NCI-H2081 treated with DMSO at 0.1 percent for 48 hours (cell line): ENCODE measurements at places on chromosomes 1 and 21.

GRCh38 chr1:24047110-24047477 is 64.8 kb downstream of the MYOM3 start:
- DNase-seq, result no peak

GRCh38 chr1:1758692-1759455 is 19.4 kb downstream of the NADK start:
- no peak for DNase-seq

GRCh38 chr1:77385551-77385950 is 103.7 kb downstream of the AK5 start:
- DNase-seq, result no peak

DNA sequence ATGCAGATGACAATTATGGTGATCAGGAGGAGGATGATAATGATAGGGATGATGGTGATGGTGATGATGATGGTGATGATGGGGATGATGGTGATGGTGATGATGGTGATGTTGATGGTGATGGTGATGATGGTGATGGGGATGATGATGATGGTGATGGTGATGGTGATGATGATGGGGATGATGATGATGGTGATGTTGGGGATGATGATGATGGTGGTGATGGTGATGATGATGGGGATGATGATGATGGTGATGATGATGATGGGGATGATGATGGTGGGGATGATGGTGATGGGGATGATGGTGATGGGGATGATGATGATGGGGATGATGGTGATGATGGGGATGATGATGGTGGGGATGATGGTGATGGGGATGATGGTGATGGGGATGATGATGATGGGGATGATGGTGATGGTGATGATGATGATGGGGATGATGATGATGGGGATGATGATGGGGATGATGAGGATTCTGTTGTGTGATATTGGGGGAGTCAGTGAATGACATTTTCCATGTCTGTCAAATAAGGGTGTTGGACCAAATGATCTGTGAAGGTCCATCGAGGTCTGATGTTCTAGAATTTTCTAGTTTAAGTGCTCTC is 65.6 kb upstream of the RPL11 start:
- DNase-seq, result no peak

DNA sequence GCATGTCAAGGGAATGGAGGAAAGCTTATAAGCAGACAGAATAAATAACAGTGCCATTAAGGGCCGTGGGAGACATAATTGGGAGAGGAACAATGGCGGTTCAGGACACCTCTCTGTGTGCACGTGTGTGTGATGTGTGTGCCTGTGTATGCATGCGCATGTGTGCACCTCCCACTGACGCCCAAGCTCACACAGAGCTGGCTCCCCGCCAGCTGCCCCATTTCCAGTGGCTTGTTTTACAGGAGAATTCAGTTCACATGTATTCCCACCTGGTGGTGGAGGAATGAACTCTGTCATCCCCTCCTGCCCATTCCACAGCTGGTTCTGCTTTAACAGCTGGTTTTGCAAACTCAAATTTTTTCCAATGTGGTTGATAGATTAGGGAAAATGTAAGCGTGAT is 262.2 kb downstream of the AJAP1 start:
- DNase-seq, result no peak

- DNase-seq, result no peak
Measured at GRCh38 chr1:22930240-22930912, 42.3 kb downstream of the LACTBL1 start.

DNA sequence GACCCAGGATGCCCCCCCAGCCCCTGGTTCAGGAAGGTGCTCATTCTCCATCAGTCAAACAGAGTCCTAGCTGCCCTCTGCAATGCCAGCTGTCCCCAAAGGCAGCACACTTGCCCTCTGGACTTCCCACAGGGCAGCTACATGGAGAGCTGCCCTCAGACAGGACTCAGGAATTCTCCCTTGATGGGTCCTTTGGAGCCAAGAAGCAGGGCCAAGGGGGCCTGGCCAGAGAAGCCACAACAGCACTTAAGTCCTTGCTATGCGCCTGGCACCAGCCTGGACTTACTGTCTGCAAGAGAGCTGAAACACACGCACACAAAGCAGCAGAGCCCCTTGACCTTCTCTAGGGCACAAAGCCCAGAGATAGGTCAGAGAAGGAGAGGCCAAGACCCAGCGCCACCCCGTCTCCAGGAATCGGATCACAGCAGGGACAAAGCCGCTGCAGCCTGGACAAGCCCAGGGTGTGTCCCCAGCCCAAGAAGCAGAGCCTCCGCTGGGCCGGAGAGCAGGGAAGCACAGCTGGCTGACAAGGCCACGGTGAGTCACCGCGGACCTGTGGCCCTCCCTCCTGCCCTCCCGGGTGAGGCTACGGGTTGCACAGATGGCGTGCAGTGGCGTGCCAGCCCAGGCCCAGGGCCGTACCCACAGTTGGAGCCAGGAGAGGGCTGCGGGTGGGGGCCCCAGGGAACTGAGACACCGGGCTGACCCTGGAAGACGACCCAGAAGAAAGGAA is 1.7 kb downstream of the WNT9A start:
- no peak for DNase-seq

- no peak for DNase-seq
Measured at GRCh38 chr1:12712076-12712475, 3.8 kb upstream of the AADACL3 start.

DNA sequence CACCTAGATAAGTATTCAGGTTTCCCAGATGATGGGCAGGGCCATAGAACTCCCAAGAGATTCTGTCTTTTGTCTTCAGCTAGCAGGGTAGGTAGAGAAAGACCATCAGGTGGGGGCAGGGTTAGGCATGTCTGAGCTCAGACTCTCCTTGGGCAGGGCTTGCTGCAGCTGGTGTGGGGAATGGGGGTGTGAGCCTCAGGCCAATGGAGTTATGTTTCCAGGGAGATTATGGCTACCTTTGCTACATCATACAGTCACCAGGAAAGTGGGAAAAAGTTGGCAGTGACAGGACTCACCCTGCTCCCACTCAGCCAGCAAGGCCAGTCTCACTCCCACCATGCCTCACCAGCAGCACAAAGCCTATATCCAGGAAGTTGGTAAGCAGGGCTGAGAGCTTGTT is 77.8 kb downstream of the DRAM2 start:
- no peak for DNase-seq

- no peak for DNase-seq
Measured at GRCh38 chr1:196144588-196144987, 463.7 kb downstream of the KCNT2 start.

GRCh38 chr1:175477786-175478185 is 265.6 kb downstream of the TNR start:
- DNase-seq, result no peak

DNA sequence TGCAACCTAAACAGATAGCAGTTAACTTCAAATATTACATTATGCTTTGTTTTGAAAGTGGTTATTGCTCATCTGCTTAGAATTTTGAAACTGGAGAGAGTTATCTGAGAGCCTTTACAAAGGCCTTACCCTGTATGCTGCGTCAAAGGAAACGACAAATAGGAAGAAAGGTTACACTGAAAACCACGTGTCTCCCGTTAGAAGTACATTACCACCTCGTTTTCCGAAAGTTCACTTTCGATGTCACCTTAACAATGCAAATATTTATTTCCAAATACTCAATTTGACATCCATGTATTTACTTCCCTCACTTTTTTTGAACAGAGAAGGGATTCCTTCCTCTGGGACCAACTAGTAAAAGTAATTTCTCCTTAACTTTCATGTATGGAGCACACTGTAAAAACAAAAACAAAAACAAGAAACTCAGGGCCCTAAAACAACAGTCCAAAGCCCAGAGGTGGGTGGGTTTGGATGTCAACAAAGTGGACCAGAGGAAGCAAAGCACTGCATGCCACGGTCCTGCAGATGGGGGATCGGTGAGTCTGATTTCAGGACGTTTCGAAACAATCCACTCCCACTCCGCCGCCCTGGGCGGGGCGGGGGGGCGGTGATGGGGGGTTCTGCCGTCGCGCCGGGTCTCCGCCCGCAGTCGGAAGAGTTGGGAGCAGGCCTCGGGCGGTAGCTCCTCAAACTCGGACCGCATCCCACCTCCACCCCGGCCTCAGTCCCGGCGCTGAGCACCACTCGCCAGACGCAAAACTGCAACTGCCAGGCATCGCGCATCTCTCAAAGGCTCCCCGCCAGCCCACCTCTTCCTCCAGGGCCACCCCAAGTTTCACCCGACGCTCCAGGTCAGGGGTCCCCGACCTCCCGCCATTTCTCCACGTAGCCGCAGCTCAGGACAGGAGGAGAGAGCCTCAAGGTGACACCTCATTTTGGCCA is 841 bp downstream of the ADSS2 start:
- no peak for DNase-seq

DNA sequence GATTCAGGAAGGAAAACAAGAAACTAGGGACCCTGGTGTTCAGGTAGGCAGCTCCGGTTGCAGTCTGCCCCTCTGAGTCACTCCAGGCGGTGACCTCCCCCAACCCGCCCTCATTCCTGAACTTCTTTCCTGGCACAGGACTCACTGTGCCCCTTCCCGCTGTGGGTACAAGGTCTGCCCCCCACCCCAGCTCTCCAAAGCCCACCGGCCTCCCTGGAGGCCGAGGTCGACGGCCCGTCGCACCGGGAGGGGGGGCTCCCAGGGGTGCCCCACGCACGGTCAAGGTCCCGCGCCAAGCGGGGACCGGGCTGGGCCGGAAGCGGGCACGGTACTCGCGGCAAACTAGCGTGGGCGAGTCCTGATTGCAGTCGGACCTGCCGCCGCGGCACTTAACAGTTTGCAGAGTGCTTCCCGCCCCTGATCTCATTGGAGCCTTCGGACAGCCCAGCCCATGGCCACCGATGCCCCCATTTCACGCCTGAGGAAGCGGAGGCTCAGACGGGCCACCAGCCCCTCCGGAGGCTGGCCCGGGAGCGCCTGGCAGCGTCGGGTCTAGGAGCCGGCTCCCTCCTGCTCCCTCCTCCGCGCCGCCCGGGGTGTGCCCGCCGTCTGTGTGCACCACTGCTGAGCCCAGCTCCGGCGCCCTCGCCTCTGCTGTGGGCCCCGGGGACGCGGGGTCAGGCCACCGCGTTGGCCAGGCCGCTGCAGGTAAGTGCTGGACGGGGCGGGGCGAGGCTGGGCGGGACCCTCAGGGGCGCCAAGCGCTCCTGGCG is at the start of gene GJB3:
Gene GJB3 (plus strand): TSS at position 144 of the 773 bp plus-strand sequence. CDS start 3,549 bp downstream, outside the sequence.
- no peak for DNase-seq

- DNase-seq, result no peak
Measured at GRCh38 chr1:228150461-228151179, 890 bp downstream of the GJC2 start.

GRCh38 chr1:194931166-194931565 is 1677.1 kb downstream of the KCNT2 start:
- no peak for DNase-seq

- no peak for DNase-seq
Measured at GRCh38 chr1:42006836-42007235, 88.1 kb upstream of the HIVEP3 start.

DNA sequence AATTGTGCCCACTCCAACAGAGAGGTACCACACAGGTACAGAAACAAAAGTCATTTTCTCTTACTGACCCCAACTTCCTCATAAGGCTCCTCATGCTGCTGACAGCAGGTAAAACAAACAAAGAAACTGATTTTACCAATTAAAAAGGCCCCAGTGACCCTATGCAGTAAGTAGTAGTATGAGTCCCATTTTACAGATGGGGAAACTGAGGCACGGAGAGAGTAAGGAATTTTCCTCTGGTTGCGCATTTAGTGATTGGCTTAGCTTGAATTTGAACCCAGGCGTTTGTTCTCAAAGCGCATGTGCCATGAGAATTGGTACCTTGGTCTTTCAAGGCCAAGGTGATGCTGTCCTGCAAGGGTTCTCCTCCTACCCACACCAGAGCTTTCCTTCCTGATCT is 66.1 kb upstream of the ZBTB40 start:
- no peak for DNase-seq

DNA sequence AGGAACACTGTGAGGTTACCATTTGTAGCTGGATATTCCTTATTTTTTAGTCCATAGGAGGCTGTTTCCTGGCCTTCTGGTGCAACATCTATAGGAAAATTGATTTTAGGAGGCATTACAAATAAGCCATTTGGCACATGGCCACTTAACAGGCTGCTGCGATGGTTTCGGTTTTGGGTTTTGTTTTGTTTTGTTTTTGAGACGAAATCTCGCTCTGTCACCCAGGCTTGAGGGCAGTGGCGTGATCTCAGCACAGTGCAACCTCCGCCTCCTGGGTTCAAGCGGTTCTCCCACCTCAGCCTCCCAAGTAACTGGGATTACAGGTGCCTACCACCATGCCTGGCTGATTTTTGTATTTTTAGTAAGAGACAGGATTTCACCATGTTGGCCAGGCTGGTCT is 20.1 kb upstream of the LRRC8D start:
- no peak for DNase-seq

- no peak for DNase-seq
Measured at GRCh38 chr1:18711536-18712251, 81.0 kb downstream of the PAX7 start.

GRCh38 chr1:119680723-119681122 is 31.0 kb upstream of the PHGDH start:
- no peak for DNase-seq

GRCh38 chr1:231950331-231951128 is 323.9 kb downstream of the DISC1 start:
- DNase-seq, result no peak

DNA sequence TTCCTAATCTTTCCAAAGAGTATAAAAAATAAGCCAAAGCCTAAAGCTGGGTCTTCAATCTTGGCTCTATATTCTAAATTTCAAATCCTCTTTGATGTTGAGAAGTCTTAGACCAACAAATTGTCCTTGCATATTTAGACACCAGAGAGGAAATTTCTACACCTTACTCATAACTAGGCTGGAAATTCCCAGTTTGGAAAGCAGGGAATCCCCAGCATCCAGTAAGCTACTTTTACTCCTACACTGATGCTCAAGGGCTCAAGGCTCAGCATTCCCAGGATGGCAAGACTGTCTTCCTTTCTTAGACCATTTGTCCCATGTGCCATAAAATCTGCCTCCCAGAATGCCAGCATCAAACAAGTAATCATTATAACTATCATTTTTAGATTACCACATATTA is 28.3 kb downstream of the PRDX6 start:
- DNase-seq, result no peak

GRCh38 chr1:27569088-27569460 is 34.9 kb downstream of the AHDC1 start:
- DNase-seq, result no peak

DNA sequence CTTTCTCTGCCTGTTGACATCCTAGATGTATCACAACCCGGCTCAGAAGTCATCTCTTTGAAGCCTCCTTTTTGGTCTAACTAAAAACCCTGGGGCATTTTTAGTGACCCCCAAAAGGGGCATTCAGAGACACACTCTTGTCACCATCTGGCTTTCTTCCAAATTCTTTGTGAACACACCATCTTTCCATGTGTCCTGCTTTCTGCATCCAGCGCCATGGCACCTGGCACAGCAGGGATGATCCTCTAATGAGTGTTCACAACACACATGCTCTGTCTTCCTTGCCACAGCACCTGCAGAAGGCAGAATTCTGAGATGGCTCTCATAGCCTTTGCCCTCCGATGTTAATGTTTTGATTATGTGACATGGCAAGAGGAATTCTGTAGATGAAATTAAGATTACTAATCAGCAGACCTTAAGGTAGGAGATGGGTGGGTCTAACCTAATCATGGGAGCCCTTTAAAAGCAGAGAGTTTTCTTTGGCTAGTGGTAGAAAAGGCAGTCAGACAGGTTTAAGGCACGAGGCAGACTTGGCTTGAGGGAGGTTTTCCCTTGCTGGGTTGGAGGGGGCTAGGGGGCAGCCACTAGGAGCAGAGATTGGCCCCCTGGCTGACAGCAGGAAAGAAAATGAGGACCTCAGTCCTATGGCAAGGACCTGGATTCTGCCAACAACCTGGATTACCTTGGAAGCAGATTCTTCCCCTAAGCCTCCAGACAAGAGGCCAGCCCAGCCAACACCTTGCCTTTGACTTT is 4.9 kb upstream of the TMEM61 start:
- peak; percentile 29 for DNase-seq
